ENCODE measurements at places on chromosomes 6 and 20.

- peak; percentile 70 for DNase-seq
These were observed 580 bp upstream of the SYCP2 start for GRCh38 chr20:59933849-59934585.

DNA sequence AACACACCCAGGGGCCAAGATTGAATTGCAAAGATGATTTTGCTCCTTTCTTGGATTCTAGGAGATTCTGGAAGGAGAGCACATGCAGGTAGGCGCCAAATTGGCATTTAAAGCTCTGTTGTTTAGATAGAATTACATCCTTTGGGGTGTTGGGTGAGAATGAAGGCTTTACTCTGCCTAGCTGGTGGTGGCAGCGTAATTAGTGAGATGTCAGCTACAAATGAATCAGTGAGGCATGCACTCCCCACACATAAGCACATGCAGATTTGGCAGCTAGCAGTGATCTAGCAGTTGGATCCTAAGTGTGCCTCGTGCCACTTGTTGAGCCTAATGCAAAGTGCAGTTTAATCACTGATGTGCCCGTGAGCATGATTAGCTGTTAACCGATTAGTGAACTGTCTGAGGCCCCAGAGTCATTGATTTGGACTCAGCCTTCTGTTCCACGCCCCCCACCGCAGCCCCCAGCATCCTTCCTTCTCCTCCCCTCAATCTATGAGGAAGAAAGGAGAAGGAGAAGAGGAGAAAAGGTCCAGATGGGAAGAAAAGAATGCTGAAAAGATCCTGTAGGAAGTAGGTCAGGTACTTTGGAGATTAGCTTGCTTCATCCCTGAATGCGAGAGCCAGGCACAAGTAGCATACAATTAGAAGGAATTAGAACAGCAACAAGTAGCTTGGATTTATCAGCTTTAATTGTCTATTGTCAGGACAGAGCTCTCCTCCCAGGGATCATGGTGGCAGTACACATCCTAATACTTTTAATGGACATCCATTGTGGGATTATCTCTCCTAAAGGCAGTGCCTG lies 6.0 kb upstream of the PRDM1 start:
- DNase-seq: no peak

DNA sequence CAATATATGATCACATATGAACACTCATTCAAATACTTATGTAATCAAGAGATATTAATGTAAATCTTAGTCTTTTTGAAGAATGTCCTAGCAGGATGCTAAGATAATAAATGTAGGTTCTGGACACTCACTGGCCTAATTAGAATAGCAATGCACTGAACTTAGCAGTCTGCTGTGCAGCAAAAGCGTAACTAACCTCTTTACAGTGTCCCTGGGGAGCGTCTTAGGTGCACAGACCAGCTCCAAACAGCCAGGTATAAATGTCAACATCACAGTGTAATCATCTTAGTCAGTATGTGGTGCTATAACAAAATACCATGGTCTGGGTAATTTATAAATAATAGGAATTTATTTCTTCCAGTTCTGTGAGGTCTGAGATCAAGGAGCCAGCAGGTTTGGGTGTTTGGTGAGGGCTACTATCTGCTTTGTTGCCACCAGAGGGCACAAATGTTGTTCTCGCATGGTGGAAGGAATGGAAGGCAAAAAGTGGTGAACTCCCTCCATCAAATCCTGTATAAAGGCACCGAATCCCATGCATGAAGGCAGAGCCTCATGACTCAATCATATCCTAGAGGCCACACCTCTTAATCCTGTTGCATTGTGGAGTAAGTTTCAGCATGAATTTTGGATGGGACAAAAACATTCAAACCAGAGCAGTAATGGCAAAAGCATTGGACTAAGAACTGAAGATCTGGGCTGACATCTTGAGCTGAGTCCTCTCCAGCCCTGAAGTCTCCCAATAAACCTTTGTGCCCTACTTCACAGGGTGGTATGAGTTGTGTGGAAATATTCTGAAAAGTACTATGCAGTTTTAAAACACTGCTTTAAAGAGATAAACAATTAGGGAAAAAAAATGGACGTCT lies 41.8 kb upstream of the FOXO3 start:
- DNase-seq: no peak

DNA sequence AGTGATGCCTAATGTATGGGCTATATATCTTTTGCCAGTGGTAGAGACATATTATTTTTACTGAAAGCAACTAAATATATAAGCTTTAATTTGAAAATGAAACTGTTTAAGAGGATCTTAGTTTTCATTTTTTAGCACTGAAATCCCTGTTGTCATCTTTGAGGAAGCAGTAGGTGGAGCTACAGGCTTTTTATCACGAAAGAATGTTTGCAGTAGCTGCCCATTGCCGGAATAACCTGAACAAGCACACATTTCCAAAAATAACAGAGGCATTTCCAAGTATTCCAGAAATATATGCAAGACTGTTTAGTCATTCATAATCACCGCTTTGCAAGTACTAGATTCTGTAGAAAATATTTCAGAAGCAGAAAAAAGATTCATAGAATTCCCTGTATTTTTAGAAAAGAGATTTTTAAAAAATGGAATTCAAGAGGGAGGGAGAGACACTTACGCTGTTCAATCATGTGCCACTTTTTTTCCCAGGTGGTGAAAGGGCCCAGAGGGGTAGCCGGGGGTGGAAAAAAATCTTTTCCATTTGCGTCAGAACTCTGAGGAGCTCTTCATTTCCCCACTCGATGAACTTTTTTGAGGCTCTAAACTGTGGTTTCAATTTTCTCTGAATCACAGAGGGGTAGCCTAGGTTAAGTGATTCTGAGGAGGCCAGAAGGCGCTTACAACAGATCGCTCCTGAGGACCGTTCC lies 142.5 kb upstream of the FERMT1 start:
- DNase-seq: no peak

DNA sequence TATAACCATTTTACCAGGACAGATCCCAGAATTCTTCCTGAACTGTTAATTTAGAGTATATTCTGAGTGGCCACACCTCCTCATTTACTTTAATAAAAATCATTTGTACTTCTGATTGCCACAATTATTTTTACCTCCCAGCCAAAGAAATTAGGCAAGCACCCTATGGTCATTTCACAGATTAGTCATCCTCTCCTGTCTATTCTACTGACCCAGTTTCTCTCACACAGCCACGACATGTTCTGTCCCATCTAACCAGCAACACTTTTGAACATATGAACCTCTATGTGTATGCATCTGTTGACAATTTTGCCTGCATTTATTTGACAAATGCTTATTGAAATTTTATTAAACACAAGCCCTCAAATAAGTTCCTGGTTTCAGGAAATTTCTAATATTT lies 202.6 kb upstream of the STXBP5 start:
- DNase-seq: no peak

- DNase-seq: no peak
These were observed 582.0 kb downstream of the KIF16B start for GRCh38 chr20:15991279-15991678.

GRCh38 chr6:67883500-67884366 lies 751.3 kb upstream of the ADGRB3 start:
- DNase-seq: no peak

- no peak for DNase-seq
These were observed 17.5 kb downstream of the PIM1 start for GRCh38 chr6:37187321-37188022.

GRCh38 chr6:4324746-4325145 lies 189.4 kb upstream of the ECI2 start:
- DNase-seq: no peak

DNA sequence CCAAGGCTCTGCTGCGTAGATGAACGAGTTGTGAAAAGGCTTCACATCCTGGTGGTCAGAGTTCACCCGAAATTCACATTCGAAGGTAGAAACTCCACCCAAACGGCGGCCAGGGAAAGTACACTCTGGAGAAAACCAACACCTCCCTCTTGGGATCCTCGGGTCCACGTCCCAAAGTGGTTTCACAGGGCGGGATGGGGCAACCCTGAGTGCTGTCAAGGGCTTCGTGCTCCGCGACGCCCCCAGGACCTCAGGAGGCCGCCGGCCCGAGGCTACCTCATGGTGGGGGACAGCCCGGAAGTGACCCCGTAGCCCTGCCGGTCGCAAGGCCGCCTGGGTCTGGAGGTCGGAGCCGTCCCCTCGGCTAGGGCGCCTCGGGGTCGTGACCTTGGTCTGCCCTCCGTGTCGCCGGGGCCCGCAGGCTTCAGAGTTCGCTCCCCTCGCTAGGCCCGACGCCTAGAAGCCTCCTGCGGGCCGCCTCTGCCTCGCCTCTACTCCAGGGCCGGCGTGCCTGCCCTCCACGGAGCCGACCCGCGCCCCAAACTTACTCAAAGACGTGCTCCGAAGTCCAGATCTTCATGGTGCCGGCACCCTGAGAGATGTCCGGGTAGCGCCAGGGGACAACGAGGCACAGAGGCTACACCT lies at the start of gene PRELID3B:
Gene PRELID3B (minus strand): TSS at position 636 of the 645 bp plus-strand sequence. CDS start 56 bp downstream, at position 580.
- peak; percentile 13 for DNase-seq

DNA sequence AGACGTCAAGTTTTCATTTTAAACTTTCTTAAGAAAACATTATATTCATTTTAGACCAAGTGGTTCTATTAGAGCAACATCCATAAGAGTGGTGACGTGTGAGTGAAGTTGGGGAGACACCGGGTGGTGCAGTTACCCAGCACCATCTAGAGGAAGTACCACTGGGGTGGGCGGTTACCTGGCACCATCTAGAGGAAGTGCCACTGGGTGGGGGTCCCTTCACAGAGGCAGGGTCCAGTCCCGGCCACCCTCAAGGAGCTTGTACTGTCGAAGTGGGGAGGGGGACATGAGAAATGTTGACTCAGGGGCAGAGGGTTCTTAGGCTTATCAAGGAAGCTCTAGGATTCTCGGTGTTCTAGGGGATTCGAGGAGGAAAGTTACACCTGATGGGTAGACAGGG lies 26.2 kb downstream of the PHACTR3 start:
- no peak for DNase-seq

DNA sequence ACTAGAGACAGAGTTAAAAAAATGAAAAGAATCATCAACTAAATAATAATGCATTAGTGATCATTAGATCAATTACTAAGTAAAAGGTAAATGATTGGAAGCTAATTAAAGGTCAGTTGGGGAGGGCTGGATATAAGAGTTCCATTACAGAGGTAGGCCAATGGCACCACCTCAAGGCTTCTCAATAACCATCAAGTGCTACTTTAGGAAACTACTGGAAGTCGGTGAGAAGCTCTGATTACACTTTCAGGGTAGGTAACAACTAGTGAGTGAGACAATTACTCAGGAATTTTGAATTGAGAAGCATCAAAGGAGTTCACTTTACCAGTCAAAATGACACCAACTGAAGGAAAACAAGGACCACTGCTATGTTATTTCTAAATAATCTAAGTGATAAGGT lies 90.2 kb upstream of the HDAC2 start:
- no peak for DNase-seq

DNA sequence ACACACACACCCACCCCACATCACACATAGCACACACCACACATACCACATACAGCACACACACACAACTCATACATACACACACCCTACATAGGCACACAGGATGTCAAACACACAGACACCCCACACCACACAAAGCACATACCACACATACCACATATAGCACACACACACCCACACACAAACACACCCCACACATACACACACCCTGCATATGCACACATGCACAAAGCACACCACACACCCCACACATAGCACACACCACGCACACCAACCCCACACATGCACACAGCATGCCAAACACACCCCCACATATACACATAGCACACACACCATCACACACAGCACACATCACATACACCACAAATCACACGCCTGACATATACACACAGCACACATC lies 79.1 kb downstream of the RAMACL start:
- no peak for DNase-seq

- DNase-seq: peak; percentile 24
These were observed at the start of gene ECI2 for GRCh38 chr6:4134841-4135664. Gene ECI2 (minus strand): TSS chr6:4135575. CDS start chr6:4135560, 15 bp downstream.

- DNase-seq: no peak
These were observed 374.5 kb downstream of the TAF4 start for GRCh38 chr20:61690993-61691838.

GRCh38 chr6:11085758-11086435 lies 7.7 kb upstream of the SMIM13 start:
- no peak for DNase-seq

DNA sequence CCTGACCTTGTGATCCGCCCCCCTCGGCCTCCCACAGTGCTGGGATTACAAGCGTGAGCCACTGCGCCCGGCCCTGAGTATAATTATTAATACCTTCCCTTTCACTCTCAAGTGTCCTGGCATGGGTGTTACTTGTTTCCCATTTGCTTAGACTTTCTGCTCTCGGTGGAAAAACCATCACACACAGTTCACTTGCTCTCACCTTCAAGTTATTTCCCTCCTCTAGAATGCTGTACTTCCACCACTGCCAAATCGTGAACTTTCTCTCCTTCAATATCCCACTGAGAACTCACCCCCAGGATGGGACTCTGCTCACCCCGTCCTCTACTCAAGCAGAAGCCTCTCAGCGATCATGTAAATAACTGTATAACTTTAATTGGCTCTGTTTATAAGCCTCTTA lies 4.6 kb upstream of the HIVEP1 start:
- DNase-seq: no peak

DNA sequence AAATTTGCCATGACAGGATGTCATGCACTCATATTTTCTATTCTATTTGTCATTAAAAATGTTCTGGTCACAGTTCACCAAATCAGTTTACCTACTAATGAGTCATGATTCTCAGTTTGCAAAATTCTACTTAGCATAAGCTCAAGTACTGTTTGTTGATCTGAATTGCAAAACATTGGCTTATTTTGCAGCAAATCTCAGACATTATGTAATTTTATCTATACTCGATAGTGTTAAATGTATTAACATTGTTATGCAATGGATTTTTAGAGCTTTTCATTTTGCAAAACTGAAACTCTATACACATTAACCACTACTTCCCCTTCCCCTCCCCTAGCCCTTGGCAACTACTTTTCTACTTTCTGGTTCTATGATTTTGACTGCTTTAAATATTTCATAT lies 213.8 kb upstream of the ZFP64 start:
- no peak for DNase-seq

DNA sequence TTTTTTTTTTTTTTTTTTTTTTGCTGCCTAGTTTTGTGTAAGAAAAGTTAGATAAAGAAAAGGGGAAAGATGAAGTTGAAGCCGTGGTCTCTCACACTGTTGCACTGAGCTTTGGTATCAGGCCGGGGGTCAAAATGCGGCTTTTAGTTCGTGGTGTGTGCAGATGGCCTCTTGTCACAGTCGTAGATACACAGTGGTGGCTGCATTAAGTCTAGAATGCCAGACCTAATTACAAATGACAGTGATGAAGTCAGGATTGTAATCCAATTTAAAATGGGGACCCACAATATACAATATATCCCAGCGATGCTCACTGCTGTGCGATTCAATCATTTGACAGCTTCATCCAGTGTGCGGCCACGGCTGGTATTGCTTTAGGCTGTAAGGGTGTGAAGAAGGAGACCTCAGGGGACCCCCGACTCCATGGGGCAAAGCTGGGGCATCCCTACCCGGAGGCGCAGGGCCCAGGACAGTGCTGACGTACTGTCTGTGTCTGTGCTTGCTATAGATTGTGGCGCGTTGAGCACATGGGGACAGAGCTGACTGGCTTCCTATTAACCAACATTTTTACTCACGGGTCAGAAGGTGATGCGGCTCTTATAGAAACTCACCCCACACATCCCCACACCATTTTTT lies 210.0 kb upstream of the SOX4 start:
- no peak for DNase-seq

GRCh38 chr6:112979830-112980229 lies 632.7 kb downstream of the RFPL4B start:
- DNase-seq: no peak

- DNase-seq: no peak
These were observed 121.4 kb upstream of the TRAF3IP2 start for GRCh38 chr6:111727041-111727440.

- no peak for DNase-seq
These were observed 15.4 kb upstream of the STMND1 start for GRCh38 chr6:17086469-17086868.
